ENCODE measurements at places on chromosomes 2 and 18.

DNA sequence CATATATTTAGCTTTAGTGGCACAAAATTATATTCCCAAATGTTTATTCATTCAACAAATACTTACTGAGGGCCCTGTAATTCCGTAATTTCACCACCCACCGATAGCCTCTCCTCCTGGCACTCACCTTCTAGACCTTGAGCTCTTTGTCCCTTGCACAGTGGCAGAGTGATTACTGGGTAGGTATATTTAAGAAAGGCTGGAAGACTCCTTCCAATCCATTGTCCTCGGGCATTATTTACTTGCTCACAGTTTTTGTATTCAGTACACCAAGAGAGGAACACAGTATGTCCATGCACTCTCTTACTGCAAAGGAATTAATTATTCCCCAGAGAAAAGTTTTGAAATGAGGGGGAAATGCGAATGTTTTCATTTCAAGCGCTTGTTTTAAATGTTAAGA lies 1.1 kb upstream of the CDCA7 start:
- no peak for DNase-seq

DNA sequence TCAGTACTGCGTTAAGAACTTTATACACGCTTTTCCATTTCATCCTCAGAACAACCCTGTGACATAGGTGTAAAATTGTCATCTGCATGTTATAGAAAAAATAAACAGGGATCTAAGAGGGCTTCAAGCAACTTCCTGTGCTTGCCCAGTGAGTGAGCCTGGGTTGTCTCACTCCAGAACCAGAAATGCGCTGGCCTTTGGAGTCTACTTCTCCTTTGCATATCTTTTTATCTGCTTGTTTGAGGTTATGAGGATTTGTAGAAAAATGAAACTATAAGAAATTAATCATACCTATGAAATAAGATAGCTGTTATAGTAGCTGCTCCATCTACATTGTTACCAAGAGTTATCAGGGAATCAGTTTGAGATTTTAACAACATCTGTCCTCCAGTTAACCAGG lies 55.3 kb upstream of the CABYR start:
- DNase-seq, result no peak

DNA sequence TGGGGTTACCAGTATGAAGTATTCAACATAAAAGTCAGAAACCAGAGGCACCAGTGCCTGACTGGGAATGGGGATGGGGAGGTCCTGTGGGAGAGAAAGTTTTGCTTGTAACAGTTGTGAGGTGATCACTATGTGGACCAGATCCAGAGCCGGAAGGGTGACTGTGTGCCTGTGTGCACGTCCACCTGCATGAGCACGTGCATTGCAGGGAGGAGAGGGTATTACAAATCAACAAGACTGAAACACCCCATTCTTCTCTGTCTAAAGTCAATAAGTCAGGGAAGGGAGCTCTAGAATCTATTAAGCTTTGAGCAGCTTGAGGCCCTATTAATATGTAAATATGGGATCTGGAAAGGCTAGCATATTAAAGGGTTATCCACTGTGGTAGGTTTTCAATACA lies 241.0 kb upstream of the ACVR2A start:
- no peak for DNase-seq

DNA sequence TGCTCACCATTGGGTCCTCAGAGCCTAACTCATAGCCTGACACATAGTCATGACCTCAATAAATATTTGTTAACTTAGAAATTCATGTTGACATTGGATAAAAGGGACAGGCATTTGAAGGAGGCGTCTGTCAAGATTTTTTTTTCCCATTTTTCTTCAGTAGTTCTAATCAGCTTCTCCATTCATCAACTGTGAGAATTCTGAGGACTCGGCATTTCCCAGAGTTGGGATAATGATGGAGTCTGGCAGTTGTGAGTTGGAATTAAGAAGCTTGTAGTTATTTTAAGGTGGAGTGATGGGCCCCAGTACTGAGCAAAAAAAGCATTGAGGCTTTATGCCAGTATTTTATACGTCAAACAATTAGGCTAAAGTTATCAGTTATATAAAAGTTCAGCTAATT lies 4.6 kb downstream of the SPATS2L start:
- DNase-seq, result no peak

DNA sequence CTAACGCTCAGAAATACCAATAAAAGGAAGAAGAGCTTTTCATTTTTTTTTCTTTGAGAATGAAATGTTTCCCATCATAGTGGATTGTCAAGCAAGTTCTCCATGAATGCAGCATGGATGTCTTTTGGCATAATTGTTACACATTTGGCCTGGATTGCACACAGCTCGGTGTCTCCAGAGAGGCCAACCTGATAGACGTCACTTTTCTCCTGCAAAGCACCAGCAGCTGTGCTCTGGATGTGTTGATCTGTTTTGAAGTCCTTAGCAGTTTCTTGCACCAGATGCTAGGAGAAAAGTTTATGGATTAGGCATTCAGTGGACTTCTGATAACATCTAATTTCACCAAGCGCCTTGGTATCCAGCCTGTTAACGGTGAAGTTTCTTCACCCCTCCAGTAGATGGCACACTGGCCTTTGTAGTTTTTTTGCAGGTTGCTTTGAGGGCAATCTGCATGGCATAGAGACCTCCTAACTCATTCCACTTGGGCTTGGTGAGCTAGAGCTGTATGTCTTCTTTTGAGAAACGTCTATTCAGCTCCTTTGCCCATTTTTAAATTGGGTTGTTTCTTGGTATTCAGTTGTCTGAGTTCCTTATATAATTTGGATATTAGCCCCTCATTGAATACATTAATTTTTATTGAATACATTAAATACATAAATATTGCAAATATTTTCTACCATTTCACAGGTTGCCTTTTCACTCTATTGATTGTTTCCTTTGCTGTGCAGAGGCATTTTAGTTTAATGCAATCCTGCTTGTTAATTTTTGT lies 59.7 kb downstream of the PTH2R start:
- no peak for DNase-seq

DNA sequence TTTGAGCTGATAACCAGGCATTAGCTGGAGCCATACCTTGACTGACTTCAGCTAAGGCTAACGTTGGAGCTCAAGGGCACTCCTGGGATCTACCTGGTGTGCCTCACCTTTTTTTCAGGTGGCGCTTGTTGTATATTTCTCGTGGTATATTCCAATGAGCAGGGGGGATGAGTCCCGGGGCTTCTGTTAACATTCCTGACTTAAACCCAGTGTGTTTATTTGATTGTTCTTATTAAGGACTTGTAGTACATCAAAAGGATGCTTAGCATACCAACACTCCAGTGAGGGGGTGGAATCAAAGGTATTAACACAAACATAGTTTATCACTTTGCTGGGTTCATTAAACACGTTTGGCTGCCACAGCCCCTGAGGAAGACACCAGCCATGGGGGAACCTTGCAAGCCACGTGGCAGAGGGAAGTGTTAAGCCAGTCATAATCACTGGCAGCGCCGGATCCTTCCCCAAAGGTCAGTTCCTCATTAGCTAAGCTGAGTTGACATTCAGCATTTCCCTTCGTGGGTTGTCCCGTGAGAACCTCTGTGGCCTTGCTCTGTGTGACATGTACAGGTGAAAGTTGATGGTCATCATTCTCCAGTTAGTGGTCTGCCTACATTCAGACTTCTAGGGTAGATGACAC lies 119.5 kb upstream of the MCFD2 start:
- DNase-seq, result no peak

DNA sequence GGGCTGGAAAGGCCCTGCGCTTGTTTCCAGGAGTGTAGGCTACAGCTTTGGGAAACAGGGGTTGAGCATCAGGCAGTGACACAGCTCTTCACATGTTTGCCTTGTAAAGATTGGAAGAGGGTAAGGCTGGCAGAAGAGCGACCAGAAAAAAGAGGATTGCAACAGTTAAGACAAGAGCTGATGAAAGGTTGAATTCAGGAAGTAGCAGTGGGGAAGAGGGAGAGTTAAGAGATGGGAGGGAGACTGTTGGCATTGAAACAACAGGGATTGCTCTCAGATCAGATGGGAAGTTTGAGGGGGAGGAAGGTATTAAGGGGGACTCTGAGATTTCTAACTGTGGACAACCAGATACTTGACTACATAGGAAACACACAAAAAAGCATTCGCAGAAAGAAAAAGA lies 96.9 kb downstream of the CTAGE1 start:
- no peak for DNase-seq

DNA sequence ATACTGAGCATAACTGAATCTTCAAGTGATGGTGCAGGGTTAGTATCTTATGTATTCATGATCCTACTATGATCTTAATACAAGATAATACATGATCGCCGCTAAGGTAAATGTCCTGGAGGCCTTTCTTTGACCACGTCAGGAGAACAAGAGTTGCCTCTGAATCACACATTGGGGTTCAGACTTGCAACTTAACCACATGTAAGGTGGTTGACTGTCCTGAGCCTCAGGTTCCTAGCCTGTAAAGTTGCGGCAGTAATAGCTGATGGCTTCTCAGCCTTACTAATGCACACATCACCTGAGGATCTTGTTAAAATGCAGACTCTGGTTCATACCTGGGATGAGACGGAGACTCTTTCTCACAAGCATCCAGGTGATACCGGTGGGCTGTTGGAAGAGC lies 112.5 kb downstream of the MGAT5 start:
- no peak for DNase-seq

- no peak for DNase-seq
Observed at GRCh38 chr2:187646556-187646955, 92.3 kb upstream of the TFPI start.

DNA sequence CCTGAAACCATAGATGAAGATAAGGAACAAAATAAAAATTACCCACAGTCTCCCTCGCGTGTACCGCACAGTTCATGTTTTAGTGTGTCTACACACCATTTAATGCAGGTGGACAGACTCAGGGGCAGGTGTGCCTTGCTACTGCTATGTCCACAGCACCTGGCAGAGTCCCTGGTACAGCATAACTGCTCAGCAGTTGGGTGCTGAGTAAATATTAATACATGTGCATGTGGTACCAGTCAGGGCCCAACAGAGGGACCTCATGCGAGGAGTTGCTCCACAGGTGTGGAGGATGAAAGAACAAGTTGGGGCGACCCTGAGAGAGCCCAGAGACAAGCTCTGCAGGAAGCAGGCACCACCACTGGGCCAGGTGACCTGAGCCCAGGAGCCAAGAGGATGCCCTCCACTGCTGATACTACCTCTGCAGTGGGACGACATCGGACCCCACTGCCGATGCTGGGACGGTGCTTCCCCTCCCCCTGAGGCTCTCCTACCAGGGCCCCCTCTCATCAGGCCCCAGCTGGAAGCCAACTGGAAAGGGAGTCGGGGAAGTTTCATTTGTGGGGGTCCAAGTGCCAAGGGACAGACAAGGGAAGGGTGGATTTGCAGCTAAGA lies 100.8 kb downstream of the NEDD4L start:
- DNase-seq, result no peak

- no peak for DNase-seq
Observed at GRCh38 chr2:238585836-238586821, 159.4 kb downstream of the ASB1 start.

DNA sequence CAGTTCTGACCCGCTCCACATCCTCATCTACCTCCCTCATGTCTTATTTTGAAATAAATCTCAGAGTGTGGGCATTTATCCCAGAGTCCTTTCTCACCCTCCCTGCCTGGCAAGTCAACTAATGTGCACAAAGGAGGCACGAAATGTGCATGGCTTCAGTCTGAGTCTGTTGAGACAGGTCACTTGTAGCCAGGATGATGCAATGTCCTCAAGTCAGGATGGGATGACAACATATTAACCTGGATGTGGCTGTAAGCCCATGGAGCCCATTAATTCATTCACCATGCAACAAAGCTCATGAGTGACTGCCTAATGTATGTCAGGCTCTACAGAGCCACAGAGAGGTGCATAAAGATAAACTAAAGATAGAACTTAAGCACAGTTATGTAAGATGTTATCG lies 34.5 kb downstream of the KCNG3 start:
- no peak for DNase-seq

- DNase-seq, result no peak
Observed at GRCh38 chr2:166126007-166126639, 1.7 kb downstream of the SCN1A start.

GRCh38 chr2:33272001-33272400 lies 204.4 kb upstream of the RASGRP3 start:
- no peak for DNase-seq

DNA sequence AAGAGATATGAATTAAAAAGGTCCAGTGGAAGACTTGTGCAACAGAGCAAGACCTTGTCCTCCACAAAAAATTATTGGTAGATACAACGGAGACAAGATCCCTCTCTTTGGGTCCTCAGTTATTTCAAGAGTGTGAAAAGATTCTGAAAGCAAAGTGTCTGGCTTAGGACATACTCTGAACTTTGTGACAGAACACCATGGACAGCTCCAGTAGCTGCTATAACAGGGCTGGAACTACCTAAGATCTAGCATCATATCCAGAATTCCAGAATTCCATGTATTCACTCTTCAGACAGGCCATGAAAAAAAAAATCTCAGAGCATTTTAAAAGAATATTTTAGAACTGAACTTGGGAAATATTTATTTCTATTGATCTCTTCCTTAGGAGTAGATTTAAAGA lies 74.8 kb upstream of the ZBTB14 start:
- DNase-seq, result no peak

DNA sequence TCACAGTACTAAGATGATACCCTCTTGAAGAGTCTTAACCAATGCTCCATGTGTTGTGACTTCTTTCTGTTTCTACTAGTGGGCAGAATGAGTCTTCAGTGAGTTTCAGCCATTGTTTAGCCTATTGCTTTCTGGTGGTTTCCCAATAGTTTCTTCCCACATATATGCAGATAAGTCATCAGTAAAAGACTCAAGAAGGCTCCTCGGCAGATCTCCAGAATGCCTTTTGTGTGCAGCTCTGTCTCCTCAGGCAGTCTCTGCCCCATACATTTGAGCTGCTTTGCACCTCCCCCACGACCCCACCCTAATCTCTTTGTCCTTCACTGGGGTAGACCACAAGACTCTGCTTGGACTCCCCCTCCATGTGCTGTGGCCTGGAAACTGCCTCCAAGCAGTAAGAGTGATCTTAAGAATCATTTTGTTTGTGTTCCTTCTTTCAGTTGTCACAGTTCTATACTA lies 71.6 kb upstream of the CHRNA1 start:
- DNase-seq, result no peak

- no peak for DNase-seq
Observed at GRCh38 chr2:127647242-127648190, 1.6 kb downstream of the GPR17 start.

- DNase-seq, result no peak
Observed at GRCh38 chr2:34311816-34312215, 712.7 kb upstream of the FAM98A start.

GRCh38 chr2:190512539-190513095 lies 21.9 kb downstream of the NEMP2 start:
- DNase-seq, result no peak

DNA sequence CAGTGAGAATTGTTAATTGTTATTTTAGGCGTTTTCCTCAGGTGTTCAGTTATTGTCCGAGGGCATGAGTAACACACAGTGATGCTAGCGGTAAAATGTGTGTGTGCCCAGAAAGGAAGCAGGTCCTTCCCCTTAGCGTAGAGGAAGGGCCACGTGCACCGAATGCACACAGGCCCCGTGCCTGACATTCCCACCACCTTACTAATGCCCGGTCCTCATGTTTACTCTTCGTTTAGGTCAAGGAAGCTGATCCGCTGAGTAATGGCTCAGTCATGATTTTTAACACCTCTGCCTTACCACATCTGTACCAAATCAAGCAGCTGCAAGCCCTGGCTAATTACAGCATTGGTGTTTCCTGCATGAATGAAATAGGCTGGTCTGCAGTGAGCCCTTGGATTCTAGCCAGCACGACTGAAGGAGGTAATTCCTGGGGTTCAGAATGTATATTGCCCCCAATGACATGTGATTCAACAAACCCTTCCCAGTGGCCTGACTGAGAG lies 76.7 kb downstream of the MERTK start:
- DNase-seq, result no peak
